ENCODE measurements at places on chromosomes 16 and 17.

- DNase-seq, result no peak
Measured at GRCh38 chr17:29574732-29575510, 6.4 kb downstream of the TP53I13 start.

DNA sequence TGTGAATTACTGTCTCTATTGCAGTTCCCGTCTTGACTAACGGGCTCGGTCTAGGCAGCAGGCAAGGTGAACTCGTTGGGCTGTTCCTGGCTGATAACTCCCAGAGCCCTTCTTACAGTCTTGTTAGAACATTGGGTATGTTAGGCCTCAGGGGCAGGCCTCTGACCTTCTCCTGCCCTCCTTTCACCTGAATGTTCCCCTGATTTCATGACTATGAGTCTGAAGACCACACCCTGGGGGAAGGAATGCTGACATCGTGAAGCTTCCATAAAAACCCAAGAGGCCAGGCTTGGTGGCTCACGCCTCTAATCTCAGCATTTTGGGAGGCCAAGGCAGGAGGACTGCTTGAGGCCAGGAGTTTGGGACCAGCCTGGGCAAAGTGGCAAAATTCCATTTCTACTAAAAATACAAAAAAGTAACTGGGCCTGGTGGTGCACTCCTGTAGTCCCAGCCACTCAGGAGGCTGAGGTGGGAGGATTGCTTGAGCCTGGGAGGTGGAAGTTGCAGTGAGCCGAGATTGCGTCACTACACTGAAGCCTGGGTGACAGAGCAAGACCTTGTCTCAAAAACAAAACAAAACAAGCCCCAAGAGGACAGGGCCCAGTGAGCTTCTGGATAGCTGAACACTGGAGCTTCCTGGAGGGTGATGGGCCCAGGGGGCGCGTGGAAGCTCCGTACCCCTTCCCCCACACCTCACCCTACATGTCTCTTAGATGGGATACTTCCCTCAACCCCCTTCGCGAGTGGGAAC, 47.8 kb upstream of the FBXO47 start:
- DNase-seq, result no peak

DNA sequence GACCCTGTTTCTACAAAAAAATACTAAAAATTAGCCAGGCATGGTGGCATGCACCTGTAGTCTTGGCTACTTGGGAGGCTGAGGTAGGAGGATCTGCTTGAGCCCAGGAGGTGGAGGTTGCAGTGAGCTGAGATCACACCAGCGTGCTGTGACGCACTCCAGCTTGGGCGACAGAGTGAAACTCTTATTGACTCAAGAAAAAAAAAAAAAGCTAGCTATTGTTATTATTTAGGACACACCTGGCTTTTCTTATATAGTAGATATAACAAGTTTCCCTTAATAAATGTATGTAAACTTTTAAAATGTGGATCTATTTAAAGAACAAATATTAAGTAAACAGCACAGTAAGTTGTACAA, 1.8 kb downstream of the RABEP2 start:
- DNase-seq, result no peak

DNA sequence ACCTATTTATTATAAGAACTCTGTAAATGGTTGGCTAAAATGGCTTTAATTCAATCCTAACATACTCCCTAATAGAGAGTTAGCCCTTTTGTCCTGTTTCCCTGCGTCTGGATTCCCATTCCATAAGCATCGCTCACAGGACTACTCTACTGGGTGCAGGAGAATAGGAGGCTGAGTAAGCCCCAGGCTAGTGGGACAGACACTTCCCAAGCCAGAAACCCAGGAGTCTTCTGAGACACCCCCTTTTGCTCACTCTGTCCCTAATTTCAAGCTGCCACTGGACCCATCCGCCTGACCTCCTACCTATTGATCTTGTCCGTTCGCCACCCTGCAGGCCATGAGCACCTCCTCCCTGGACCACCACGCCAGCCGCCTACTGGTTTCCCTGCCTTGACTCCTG, 16.7 kb upstream of the TOB1 start:
- DNase-seq, result no peak

GRCh38 chr16:9159839-9160550, 68.6 kb downstream of the HAPSTR1 start:
- peak; percentile 82 for DNase-seq

DNA sequence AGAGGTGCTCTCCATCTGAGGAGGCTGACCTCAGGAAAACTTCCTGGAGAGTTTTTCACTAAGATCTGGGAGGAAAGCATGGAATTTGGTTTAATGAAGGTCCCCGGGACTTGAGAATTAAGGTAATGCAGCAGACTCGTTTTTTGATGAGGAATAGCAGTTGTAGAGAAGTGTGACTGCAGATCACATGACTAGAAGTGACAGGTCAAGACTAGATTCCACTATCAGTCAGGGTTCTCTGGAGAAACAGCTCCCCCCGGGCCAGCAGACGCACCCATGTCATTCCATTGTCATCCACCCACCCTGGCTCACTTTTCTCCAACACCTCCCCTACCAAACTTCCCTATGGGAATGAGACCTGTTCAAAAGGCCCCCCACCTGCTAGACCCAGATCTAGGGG, 1.9 kb upstream of the DHRS13 start:
- no peak for DNase-seq

DNA sequence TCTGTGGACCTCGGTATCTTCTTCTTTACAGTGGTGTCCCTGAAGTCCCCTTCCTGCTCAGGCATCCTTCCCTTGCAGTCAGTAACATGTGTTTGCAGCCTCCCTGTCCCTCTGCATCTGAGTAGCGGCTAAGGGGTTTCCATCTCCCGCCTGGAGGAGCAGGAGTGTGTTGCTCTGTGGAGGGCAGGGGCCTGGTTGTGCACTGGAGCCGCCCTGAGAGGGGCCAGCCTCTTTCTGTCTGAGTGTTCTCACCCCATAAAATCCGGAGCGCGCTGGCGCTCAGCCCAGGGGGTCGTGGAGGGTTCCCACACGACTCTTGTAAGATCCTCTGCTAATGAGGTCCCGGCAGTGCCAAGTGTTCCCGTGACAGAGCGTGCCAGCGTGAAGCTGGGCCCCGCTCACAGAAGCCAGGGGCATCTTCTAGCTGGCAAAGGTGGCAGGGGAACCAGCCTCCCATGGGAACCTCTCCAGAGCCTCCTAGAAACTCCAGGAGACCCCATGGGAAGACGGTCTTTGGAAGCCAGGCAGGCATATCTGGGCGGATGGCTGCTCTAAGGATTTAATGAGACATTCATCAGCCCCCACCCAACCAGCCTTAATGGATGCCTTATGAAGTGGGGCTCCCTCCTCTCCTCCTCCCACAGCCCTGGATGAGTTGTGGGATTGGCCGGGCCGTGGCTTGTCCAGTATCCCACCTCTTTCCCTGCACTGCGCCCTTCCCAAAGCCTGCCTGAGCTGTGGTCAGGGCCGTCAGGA, 91.4 kb upstream of the GSE1 start:
- no peak for DNase-seq

Measured in ecto neural progenitor cell (in vitro differentiated cells).